Hematopoietic multipotent progenitor cell treated with erythropoietin and hydrocortisone succinate and interleukin-3 and kit ligand, for 15 days (in vitro differentiated cells): ENCODE measurements at places on chromosomes 3 and 15.

DNA sequence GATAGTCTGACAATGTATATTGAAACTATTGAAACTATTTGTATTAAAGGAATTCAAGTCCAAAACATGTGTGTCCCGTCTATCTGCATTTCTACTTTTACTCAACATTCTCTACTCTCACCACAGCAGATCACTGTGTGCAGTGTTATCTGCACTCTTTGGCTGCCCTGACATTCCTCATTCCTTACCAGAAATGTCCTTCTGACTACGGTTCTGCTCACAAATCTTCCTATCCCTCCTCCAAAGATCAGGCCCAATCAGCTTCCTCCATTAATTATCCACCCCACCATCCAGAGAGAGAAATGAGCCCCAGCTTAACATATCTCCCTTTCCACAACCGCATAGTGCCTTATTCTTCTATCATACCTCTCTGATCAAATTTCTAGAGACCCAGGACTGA lies 94.7 kb downstream of the TBL1XR1 start:
- DNase-seq: no peak

DNA sequence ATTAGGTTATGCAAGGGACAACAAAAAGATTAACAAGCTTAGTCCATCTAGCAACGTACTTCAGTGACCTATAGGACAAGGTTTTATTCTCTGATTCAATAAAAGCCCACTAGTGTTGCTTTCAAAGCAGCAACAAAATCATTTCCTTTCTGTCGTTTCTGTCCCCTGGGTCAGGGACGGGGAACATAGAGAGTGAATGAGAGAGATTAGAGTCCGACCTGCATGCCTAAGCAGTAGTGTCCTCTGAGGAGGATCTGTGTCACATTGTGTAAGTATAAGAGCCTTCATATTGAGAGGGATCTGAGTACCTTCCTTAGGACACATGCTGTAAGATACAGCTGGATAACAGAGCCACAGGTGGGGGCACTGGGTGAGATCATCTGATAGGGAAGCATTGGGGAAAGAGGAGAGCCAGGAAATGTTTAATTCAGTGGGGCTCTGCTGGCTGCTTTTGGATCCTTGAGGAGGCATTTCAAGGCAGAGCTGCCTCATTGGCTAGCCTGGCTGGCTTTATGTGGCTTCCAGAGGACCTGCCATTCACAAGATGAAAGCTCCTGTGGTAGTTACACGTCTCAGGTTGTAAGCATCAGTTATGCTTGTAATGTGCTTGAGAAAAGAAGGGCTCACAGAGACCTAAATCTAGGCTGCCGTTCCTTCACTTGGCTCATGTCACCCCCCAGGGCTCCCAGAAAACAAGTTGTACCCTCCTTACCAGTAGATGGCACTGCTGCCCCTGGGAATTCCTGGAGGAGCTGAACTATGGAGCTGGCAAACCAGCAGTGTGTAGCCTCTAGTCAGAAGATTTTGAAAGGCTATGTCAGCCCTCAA lies 2.7 kb downstream of the TMEM108 start:
- DNase-seq: no peak

- no peak for DNase-seq
Observed at GRCh38 chr3:46097691-46098241, 70.5 kb upstream of the XCR1 start.

GRCh38 chr3:34218706-34219385 lies 420.4 kb downstream of the PDCD6IP start:
- DNase-seq: no peak

- peak; percentile 67 for DNase-seq
Observed at GRCh38 chr15:90219421-90220141, 14.2 kb downstream of the CIB1 start.

- DNase-seq: no peak
Observed at GRCh38 chr3:179147514-179147872, 664 bp upstream of the PIK3CA start.

DNA sequence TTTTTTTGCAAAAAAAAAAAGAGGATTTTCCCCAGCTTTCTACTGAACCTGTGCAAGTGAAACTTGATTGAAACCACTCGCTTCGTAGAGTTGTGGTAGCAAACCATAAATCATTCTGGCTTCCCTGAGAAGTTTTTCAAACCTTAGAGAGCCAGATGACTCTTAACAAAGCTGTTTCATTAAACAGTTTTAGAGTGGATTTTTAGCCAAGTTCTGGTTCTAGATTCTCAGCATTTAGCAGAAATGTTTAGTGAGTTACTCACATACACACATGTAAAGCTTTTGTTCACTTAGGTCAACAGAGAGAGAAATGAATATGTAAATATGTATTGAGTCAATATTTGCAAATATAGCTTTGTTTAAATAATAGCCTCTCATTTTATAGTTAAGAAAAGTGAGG lies 18.1 kb upstream of the CCR9 start:
- DNase-seq: no peak

GRCh38 chr15:80458580-80458979 lies 54.4 kb downstream of the ARNT2 start:
- DNase-seq: no peak

DNA sequence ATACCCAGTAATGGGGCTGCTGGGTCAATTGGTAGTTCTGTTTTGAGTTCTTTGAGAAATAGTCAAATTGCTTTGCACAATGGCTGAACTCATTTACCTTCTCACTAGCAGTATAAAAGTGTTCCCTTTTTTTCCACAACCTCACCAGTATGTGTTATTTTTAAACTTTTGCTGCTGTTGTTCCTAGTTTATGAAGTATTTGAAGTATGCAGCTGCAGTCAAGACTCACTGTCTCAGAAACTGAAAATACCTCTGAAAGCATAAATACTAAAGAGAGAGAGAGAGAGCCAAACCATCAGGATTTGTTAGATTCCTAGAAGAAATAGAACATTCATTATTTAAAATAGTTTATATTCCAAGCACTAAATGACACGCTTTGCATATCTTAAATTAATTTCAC lies 764.2 kb downstream of the NTRK3 start:
- no peak for DNase-seq

GRCh38 chr3:134931045-134931785 lies 136.2 kb downstream of the EPHB1 start:
- DNase-seq: no peak

GRCh38 chr3:168047190-168047795 lies 48.4 kb downstream of the GOLIM4 start:
- DNase-seq: peak; percentile 75

DNA sequence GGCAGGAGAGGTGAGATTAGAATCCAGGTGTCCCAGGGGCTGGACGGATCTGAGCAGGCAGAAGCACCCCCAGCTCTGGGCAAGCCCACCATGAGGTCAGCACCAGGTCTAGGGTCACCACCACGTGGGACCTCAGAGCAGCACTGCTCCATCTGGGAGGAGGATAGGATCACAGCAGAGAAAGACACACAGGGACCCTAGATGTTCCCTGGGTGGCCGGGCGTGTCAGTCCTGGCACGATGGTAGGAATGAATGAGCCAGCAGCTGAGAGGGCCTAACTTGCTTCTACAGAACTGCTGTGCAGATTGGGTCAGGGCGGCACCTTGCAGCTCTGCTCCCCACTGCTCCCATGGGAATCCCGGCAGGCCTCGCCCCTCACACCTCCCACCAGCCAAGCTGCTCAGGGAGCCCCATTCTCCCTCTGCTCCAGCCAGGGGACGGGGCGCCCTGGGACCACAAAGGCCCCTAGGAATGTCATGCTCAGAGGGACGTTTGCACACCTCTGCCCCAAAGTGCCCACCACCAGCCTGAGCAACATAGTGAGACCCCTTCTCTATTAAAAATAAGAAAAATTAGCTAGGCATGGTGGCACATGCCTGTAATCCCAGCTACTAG lies 66.3 kb downstream of the ZNF445 start:
- no peak for DNase-seq

DNA sequence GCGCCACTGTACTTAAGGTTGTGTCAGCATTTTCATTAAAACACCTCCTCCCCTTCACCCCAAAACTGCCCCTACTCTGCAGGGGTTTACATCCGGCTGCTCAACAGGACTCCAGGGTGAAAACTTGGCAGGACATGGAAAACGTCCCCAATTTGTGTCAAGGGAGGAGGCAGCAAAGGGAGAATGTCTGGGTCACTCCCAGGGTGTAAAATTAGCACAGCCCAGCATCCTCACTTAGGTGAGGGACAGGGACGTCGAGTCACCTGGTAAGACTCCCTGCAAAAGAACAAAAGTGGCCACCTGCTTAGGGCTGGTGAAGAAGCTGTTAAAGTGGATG lies 532.3 kb downstream of the FOXP1 start:
- DNase-seq: no peak

DNA sequence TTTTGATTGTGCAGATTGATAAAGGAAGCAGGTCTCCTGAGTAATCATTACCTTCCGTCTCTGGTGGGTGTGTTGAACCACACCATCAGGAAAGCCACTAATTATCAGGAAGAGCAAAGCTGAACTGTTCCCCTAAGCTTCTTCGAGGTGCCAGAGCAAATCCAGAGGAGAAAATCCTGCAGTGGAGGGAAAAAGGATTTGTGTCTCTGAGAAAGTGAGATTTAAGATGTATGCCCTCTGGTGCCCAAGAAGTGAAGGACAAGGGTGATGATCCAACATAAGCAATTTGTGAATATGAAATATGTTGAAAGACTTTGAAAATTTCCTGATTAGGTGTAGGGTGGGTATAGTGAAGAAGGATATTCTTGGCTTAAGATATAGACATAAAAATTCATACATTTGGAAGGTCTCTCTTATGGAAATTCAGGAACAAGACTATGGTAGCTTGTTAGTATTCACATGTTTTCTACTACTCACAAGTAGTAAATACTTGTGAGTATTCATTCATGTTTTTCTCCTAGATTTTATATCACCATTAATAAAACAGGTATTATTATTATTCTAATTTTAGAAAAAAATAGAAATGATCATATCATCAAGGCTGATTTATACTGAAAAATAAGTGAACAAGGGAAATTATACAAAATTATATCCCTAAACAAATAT lies 34.8 kb downstream of the COMMD2 start:
- DNase-seq: peak; percentile 6

GRCh38 chr15:33699691-33700447 lies 268.4 kb upstream of the CHRM5 start:
- DNase-seq: no peak

- no peak for DNase-seq
Observed at GRCh38 chr3:55662683-55663082, 175.6 kb upstream of the WNT5A start.

- DNase-seq: no peak
Observed at GRCh38 chr15:42735382-42736165, 1.4 kb downstream of the CDAN1 start.

GRCh38 chr3:7396534-7396933 lies 535.6 kb downstream of the GRM7 start:
- DNase-seq: no peak

DNA sequence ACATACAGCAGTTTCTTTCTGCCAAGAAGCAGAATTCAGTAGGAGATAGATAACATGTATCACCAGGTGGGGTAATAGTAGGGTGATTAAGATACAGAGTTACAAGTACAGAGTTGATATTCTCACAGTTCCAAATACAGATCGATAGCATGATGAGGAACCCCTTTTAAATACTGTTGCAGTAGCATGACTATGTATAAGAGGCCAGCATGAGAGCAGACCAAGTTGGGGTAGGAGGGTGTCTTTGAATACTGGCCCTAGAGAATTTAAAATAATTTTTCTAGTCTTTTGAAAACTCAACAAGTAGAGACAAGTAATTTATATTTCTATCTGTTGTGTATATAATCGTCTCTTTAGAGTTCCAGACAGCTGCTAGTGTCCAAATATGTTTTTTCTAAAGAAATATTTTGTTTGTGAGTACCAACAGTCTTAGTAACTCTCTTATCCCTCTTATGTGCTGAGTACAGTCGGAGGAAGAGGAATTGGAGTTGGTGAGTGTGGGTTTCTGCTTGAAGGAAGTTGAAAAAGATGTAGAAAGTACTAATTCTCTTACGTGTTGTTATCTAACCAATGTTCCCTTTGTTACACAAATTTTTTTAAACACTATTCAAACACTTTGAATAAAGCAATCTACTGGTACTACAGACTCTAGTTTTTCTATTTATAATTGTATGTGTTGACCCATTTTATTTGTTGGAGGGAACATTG lies 30.2 kb downstream of the LYSMD4 start:
- DNase-seq: no peak

DNA sequence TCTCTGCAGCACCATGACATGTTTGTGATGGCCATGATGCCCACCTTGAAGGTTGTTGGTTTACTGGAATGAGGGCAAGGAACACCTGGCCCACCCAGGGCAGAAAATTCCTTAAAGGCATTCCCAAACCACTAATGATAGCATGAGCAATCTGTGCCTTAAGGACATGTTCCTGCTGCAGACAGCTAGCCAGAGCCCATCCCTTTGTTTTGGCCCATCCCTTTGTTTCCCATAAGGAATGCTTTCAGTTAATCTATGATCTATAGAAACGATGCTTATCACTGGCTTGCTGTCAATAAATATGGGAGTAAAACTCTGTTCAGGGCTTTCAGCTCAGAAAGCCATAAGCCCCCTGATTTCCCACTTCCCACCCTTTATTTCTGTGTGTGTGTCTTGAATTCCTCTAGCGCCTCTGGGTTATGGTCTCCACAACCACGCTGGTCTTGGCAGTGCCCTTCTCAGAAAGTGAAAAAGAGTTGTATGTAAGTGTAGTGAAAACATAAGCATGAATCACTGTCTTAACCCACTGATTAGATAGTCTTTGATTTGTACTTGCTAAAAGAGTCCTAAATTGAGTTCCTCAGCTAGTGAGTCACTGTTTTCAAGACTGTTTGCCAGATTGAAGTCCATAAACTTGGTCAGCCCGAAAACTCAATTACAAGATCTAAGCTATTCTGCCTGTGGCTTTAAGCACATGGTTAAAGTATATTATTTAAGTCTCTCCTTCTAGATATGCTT lies 19.0 kb upstream of the CCR2 start:
- no peak for DNase-seq

DNA sequence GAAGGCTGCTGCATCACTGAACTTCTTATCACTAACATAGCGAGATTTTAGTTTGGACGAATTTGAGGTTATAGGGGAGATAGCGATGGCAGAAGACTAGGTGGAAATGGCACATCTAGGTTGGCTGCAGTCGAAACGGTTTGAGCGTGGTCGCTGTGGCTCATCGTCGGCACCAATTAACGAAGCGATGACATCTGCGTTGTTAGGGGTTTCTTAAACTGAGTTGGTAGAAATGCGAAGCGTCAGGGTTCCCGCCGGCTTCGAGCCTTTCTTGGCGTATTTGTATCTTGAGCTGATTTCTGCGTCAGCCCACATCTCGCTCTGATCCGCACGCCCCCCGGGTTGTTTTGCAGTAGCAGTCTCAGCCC lies 319 bp downstream of the LNP1 start:
- DNase-seq: no peak

- DNase-seq: no peak
Observed at GRCh38 chr3:108008106-108008505, 82.7 kb downstream of the CD47 start.
